ENCODE measurements at places on chromosomes 6 and 20.

- peak; percentile 36 for DNase-seq
These were observed 102.8 kb upstream of the TMEM170B start for GRCh38 chr6:11434565-11435326.

GRCh38 chr6:160455541-160456213, 107.5 kb downstream of the SLC22A3 start:
- DNase-seq = peak; percentile 44

GRCh38 chr6:111564482-111564945, 41.2 kb downstream of the TRAF3IP2 start:
- peak; percentile 53 for DNase-seq

DNA sequence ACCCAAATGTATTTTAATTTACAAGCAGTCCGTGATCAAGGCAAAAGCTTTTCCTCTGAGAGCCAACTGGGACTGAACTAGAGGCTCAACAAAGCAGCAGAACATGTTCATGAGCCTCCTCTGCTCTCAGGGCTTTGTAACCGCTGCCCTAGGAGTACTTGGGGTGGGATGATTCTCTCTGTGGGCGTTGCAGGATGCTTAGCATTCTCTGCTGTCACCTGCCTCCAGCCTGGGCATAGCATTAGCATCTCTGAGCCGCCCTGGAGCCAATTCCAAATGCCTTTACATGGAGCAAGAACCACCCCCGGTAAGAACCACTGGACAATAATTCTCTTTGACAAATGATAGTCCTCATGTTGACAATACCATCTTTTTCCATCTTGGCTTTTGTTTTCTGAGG, 237.6 kb upstream of the CDH4 start:
- no peak for DNase-seq

DNA sequence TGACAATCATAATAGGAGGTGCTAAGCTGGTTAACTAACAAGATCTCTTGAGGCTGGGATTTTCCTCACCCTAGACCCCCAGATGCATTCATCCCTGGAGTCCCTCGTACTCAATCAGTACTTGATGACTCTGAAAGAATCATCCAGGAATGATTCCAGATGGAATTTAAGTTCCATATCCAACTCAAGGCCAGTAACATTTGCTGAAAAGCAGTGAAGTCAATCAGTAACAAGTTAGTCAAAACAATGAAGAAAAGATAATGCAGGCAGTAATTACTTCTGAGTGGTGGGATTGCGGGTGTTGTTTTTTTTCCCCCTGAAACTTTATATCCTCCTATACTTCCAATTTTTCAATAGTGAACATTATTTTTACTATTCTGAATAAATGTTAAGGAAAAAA, 18.6 kb downstream of the GMDS start:
- no peak for DNase-seq
